CD4-positive, alpha-beta T cell treated with Interleukin-1 beta for 1 hour (primary cell): ENCODE measurements at places on chromosomes 11 and 22.

DNA sequence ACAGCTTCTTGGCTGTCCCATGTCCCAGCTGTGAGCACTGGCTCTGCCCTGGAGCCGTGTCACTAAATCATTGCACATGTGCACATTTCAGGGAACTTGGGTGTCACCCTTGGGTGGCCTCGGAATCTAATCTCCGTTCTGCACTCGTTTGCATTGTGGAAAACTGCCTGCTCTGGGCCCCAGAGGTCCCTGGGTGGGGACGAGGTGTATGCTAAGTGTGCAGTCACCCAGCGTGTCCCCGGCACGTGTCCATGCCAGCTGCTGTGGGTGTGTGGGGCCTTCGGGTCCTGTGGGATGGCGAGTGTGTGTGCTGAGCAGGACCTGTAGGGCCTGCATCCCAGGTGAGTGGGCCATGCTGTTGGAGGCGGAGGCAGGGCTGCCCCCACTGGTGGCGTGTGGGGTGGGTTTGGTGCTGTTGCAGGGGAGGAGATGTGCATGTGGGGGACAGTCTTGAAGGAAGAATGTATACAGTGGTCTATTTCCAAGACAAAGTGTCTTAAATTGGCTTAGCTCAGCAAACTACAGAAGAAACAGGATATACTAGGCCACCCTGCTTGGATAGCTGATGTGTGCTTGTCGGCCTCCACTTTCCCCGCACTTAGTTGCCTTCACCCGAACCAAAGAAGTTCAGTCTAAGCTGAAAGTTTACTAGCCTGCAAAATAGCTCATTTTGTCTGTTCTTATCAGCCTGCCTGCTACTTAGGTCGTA, 14.6 kb downstream of the TANGO2 start:
- DNase-seq, result no peak

- peak; percentile 67 for DNase-seq
These were observed 2.9 kb downstream of the KLHL35 start for GRCh38 chr11:75429902-75430713.

GRCh38 chr11:109606256-109606655, 184.3 kb downstream of the C11orf87 start:
- no peak for DNase-seq

DNA sequence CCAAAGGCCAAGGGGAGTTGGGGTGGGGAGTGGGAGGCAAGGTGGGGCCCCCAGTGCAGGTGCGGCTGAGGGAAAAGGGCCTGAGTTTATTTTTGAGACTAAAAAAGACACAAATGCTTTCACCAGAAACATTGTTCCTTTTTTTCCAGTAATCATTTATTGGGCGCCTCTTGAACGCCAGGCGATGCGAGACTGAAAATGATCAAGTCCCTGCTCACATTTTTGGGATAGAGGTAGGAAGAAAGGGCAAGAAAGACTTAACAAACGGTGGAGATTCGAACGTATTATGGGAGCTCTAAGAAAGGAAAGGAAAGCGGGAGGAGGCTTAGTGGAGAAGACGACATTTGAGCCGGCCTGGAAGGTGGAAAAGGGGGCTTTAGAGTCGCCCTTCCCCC, 796 bp upstream of the SF3B2 start:
- no peak for DNase-seq

GRCh38 chr11:33179348-33179803, 18.1 kb upstream of the CSTF3 start:
- no peak for DNase-seq

GRCh38 chr22:26033071-26033470, 136.2 kb upstream of the SEZ6L start:
- DNase-seq, result no peak

DNA sequence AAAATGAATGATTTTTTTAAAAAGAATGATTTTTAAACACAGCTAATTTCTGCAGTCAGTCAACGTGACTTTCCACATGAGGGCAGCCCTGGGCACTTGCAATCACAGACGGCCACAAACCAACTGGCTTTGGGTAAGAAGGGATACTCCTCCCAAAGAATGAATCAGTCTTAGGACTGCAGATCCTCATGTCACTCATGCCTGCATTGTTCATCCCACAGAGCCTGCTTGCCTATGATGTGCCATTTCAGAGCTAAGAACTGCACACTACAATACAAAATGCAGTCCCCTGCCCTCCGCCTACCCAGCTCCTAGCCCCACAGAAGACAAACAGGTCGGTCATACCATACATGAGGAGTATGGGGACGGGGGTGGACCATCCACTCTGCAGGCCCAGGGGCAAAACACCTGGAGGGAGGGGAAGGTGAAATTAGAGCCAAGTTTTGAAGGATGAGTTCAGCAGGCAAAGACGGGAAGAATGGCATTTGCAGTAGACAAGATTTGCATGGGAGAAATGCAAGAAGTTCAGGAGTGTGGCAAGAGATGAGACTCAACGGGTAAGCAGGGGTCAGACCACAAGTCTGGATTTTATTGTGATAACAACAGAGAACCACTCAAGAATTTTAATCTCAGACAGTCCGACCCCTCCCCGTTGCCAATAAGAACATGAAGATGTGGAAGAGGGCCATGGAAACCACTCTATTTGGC, 24.7 kb downstream of the PACSIN2 start:
- DNase-seq, result no peak

DNA sequence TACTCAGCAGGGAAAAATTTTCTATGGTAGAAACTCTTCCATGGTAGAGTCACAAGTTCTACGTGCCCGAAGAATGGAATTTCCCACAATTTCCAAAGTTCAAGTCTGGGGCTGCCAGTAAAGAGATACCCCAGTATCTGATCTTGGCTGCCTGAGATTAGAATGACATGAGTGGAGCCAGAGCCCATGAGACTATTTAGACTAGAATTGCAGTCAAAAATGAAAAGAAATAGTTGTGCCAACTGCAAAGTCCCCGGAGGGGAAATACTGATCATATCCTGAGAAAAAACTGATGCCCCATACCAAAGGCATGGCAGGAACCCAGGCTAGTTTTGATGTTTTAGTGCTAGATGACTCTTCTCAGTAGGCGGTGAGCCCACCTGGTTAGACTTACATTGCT, 11.2 kb downstream of the MAJIN start:
- no peak for DNase-seq
